ENCODE measurements at places on chromosomes 1 and 21.

- no peak overlapping the region for H3K4me3 ChIP-seq
- H3K27me3 ChIP-seq, result no peaks in the 10 kb centered on the region
- DNase-seq, result peak; percentile 28
- H3K27ac ChIP-seq, result no peak overlapping the region
- H3K4me1 ChIP-seq, result no peaks in the 10 kb centered on the region
Measured at GRCh38 chr1:231460614-231461013, 38.5 kb upstream of the EGLN1 start.

DNA sequence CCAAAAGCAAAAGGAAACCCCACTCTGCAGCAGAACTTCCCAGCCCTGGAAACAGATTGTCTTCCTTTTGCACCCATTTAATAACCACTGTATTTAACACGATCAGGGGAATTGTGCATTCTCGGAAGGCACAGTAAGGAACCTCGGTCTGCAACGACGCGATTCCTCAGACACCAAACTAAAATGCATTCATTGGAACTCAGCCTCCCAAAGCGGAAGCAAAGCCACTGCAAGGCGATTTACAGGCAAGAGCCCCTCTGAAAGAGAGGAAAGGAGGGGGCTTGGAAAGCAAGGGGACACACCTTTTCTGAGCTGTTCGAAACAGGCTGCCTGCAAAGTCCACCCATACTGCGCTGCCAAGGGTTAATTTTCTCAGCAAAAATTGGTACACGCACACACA lies 297.7 kb downstream of the OMA1 start:
- H3K36me3 ChIP-seq, result no peaks in the 10 kb centered on the region
- no peak for DNase-seq
- H3K27ac ChIP-seq, result no peak overlapping the region
- H3K27me3 ChIP-seq, result peaks cover 32% of the 10 kb centered on the region
- peaks cover 25% of the 10 kb centered on the region for H3K4me1 ChIP-seq

- H3K4me3 ChIP-seq, result no peak overlapping the region
- no peak for DNase-seq
- H3K36me3 ChIP-seq, result peaks cover 35% of the 10 kb centered on the region
Measured at GRCh38 chr1:150106341-150106740, 38.8 kb downstream of the VPS45 start.

- H3K4me1 ChIP-seq, result no peaks in the 10 kb centered on the region
- H3K27me3 ChIP-seq, result no peaks in the 10 kb centered on the region
- H3K36me3 ChIP-seq, result no peaks in the 10 kb centered on the region
- no peak overlapping the region for H3K27ac ChIP-seq
Measured at GRCh38 chr1:172653015-172653709, 5.7 kb upstream of the FASLG start.

- H3K27ac ChIP-seq, result no peak overlapping the region
- no peaks in the 10 kb centered on the region for H3K4me1 ChIP-seq
- no peaks in the 10 kb centered on the region for H3K36me3 ChIP-seq
- DNase-seq, result no peak
- H3K27me3 ChIP-seq, result no peaks in the 10 kb centered on the region
- no peak overlapping the region for H3K4me3 ChIP-seq
Measured at GRCh38 chr21:14957836-14958235, 107.0 kb downstream of the NRIP1 start.

- no peaks in the 10 kb centered on the region for H3K27me3 ChIP-seq
- no peaks in the 10 kb centered on the region for H3K36me3 ChIP-seq
- H3K27ac ChIP-seq, result no peak overlapping the region
- no peak for DNase-seq
- H3K4me1 ChIP-seq, result no peaks in the 10 kb centered on the region
Measured at GRCh38 chr1:57860325-57860724, 436.5 kb upstream of the DAB1 start.

DNA sequence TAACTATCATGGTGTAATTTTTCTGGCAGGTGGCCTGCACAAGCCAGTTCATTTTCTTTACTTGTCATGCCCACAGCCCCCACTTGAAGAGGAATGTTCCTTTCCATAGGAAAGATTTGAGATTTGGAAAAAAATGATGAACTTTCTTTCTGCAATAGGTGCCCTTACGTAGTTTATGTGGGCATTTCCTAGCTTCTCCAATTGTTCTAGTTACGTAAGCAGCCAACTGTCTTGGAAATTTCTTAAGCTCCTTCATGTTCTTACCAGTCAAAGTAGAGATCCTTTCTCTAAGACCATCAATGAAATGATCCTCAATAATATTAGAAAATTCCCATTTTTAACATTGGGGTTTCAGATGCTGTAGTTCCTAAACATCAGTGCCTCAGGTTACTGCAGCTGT lies 109.5 kb upstream of the F3 start:
- H3K4me3 ChIP-seq, result no peak overlapping the region
- H3K27ac ChIP-seq, result no peak overlapping the region
- no peaks in the 10 kb centered on the region for H3K27me3 ChIP-seq
- no peak for DNase-seq

DNA sequence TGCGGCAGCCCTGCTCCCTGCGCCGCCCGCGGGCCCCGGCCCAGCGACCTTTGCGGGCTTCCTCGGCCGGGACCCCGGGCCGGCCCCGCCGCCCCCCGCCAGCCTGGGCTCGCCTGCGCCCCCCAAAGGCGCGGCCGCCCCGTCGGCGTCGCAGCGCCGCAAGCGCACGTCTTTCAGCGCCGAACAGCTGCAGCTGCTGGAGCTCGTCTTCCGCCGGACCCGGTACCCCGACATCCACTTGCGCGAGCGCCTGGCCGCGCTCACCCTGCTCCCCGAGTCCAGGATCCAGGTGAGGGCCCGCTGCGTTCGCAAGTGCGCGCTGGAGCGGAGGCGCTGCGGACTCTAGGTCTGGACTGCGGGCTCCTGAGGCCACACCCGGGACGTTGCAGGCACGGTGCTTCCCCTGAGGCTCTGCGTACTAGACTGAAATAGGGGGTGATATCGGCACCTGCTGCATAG lies 351 bp downstream of the MIXL1 start:
- H3K36me3 ChIP-seq, result no peaks in the 10 kb centered on the region
- peak overlapping the region; percentile 46 for H3K4me3 ChIP-seq
- H3K27ac ChIP-seq, result no peak overlapping the region
- H3K4me1 ChIP-seq, result peaks cover 17% of the 10 kb centered on the region

GRCh38 chr1:40315239-40315794 lies 1.8 kb downstream of the COL9A2 start:
- no peaks in the 10 kb centered on the region for H3K36me3 ChIP-seq
- peak; percentile 96 for DNase-seq
- peaks cover 16% of the 10 kb centered on the region for H3K27me3 ChIP-seq
- H3K4me1 ChIP-seq, result peaks cover 47% of the 10 kb centered on the region
- H3K27ac ChIP-seq, result peak overlapping the region; percentile 24

GRCh38 chr1:156021954-156022353 lies 1.2 kb upstream of the SSR2 start:
- H3K4me1 ChIP-seq, result peaks cover 28% of the 10 kb centered on the region
- peaks cover 22% of the 10 kb centered on the region for H3K36me3 ChIP-seq
- no peak overlapping the region for H3K27ac ChIP-seq
- DNase-seq, result no peak

GRCh38 chr1:243271996-243272395 lies 16.2 kb downstream of the SDCCAG8 start:
- H3K27ac ChIP-seq, result no peak overlapping the region
- H3K27me3 ChIP-seq, result no peaks in the 10 kb centered on the region
- H3K4me1 ChIP-seq, result peaks cover 37% of the 10 kb centered on the region
- H3K36me3 ChIP-seq, result peaks cover 4% of the 10 kb centered on the region
- no peak for DNase-seq

- H3K27ac ChIP-seq, result peak overlapping the region; percentile 75
- no peak overlapping the region for H3K4me3 ChIP-seq
- H3K27me3 ChIP-seq, result no peaks in the 10 kb centered on the region
- DNase-seq, result no peak
Measured at GRCh38 chr1:111593403-111594305, 25.9 kb upstream of the RAP1A start.

DNA sequence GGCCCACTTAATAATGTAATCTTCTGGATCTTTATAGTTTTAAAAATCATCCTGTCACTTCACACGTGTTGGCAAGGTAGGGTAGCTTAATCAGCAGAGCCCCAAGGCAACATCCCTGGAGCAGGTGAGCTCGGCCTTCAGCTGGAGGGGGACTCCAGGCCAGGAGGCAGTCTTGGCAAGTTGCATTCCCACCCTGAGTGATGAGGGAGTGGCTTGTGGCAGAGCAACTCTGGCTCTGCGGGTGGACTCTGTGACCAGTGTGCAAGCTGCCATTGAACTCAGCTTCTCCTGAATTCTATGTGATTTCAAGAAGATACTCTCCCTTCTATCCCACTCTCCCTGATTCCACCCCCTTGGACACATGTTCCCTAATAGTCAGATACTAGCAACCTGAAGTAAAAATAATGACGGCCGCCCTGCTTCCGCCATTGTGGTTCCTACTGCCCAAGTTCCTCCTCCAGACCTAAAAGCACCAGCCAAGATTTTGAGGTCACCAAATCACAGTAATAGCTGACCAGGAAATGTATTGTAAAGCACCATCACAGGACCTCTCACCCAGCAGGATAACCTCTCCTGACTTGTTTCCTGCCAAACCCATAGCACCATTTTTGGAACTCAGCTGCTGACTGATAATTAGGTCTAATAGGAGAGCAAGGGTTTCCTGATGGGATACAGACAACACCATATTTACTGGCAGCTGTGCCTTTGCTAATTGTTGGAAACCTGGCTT lies 11.5 kb upstream of the LYST start:
- H3K27me3 ChIP-seq, result no peaks in the 10 kb centered on the region
- no peak for DNase-seq
- H3K27ac ChIP-seq, result peak overlapping the region; percentile 82
- no peaks in the 10 kb centered on the region for H3K36me3 ChIP-seq
- peaks cover 81% of the 10 kb centered on the region for H3K4me1 ChIP-seq
- no peak overlapping the region for H3K4me3 ChIP-seq

- H3K27me3 ChIP-seq, result no peaks in the 10 kb centered on the region
- H3K36me3 ChIP-seq, result peaks cover 70% of the 10 kb centered on the region
- no peak overlapping the region for H3K4me3 ChIP-seq
- no peak overlapping the region for H3K27ac ChIP-seq
- H3K4me1 ChIP-seq, result peaks cover 13% of the 10 kb centered on the region
Measured at GRCh38 chr1:155897746-155898145, 13.4 kb downstream of the RIT1 start.

DNA sequence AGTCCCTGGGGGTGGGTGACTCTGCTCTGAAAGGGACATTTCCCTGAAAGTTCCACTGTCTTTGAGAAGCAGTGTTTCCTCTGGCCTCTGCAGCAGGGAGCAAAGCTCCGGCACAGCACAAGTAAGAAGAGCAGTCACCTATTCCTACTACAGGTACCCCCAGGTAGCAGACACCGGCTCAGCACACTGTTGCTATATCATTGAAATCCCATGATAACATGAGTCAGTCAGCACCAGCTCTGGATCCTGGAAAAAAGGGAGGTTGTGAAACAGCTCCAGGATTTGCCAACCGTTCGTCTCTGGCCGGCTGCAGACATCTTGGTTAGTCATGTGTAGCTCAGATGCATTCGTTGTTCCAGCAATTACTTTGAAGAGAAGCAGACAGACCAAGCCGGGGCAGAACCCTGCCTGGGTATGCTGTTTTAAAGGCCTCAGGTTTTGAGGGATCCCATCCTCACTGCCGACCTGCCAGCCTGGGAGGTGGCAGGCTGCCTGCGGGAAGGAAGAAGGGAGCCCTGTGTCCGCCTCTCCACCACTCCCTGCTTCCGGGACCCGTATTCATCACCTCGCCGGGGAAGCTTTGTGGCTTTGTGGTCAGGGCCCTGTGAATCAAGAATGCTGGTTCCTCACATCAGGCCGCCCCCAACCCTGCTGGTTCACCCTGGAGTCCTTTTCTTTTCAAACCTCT lies 139.2 kb downstream of the CLIC6 start:
- H3K36me3 ChIP-seq, result peaks cover 25% of the 10 kb centered on the region
- H3K27me3 ChIP-seq, result no peaks in the 10 kb centered on the region
- no peaks in the 10 kb centered on the region for H3K4me1 ChIP-seq
- DNase-seq, result peak; percentile 41

GRCh38 chr21:42411197-42411869 lies 7.6 kb downstream of the UBASH3A start:
- H3K36me3 ChIP-seq, result no peaks in the 10 kb centered on the region
- no peak overlapping the region for H3K4me3 ChIP-seq
- H3K27me3 ChIP-seq, result peaks cover 48% of the 10 kb centered on the region

GRCh38 chr1:108722292-108722691 lies 9.6 kb downstream of the FNDC7 start:
- H3K27me3 ChIP-seq, result no peaks in the 10 kb centered on the region
- H3K4me1 ChIP-seq, result peaks cover 3% of the 10 kb centered on the region
- no peak overlapping the region for H3K4me3 ChIP-seq

DNA sequence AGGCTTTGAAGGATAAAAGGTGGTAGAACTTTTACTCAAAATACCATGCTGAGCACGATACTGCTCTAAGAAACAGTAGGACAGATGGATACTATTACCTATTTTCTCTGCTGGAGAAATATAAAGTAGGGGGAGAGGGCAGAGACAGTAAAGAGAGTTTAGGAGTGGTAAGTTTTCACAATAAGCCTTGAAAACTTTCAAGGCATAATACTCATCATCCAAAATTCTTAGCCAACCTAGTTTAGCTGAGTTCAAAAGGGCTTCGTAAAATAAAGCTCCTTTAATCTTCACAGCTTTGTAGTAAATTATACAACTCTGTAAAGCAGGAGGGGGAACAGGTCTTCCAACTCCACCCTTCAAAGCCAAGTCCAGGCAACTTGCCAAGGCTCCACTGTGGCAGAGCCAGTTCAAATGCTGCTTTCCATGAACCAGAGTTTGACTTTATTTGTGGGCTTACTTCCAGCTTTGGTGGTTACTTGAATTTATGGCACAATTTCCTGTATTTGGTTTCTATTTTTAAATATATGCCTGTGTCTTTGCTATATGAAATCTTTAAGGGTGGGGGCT lies 15.5 kb downstream of the TEX38 start:
- peaks cover 100% of the 10 kb centered on the region for H3K36me3 ChIP-seq
- H3K4me3 ChIP-seq, result no peak overlapping the region
- H3K27me3 ChIP-seq, result no peaks in the 10 kb centered on the region
- DNase-seq, result peak; percentile 89

DNA sequence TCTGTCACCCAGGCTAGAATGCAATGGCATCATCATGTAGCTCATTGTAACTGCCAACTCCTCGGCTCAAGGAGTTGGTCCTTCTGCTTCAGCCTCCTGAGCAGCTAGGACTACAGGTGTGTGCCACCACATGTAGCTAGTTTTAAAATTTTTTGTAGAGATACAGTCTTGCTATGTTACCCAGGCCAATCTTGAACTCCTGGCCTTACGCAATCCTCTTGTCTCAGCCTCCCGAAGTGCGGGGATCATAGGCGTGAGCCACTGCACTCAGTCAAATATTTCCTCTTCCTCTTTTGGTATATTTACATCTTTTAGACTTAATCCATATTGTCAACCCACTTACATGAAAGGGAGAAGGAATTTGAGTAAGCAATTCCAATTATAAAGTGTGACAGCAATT lies 121.1 kb downstream of the EVI5 start:
- H3K36me3 ChIP-seq, result peaks cover 23% of the 10 kb centered on the region
- H3K4me1 ChIP-seq, result no peaks in the 10 kb centered on the region
- no peak overlapping the region for H3K4me3 ChIP-seq
- H3K27me3 ChIP-seq, result no peaks in the 10 kb centered on the region
- DNase-seq, result no peak
- no peak overlapping the region for H3K27ac ChIP-seq

Measured in stomach (tissue), 19 donors.